Osteocyte (in vitro differentiated cells): ENCODE measurements at places on chromosomes 5 and 9. TPM values are rescaled to one million over a fixed set of nuclear protein-coding genes. Genes with fewer than 3 reads are reported as not detected.

Gene WDR38
- not detected in 2 replicates for total RNA-seq

DNA sequence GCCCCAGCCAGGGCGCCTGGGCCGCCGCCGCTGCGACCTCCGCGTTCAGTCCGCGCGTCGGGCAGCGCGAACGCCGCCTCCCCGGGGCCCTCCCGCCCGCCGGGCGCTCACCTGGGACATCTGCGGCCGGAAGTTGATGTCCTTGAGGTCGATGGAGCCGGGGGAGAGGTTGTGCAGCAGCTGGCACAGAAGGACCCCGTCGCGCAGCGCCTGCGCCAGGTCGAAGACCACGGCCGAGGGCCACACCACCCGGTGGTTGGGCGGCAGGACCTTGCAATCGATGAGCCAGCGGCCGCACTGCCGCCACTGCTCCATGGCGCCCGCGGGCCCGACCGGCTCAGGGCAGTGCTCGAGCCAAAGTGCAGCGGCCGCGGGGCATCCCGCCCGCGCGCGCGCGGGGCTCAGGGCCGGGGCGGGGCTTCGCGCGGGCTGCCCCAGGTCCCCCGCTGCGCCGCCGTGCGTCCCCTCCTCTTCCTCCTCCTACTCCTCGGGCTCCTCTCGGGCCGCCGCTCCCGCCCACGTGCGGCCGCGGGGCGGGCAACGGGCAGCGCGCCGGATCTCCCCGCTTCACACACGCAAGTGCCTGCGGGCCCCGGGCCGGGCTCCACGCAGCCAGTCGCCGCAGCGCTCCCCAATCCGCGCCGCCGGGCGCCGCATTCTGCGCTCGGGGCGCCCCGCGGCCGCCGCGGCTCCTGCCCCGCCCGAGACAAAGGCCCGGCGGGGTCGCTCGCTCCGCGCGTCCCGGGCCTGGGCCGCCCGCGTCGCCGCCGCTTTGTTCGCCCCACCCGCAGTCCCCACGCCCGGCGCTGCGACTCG, at the start of gene VAV2:
VAV2 (minus strand) TSS at position 361 of the 816 bp plus-strand sequence; CDS start at position 315, 46 bp downstream.
- H3K27me3 ChIP-seq, result no peaks in the 10 kb centered on the region
- H3K27ac ChIP-seq, result peak within 1 kb of the TSS; percentile 90
- H3K4me1 ChIP-seq, result peaks cover 29% of the 10 kb centered on the region
- H3K36me3 ChIP-seq, result no peaks in the 10 kb centered on the region

Gene LOX
- total RNA-seq, result 72.0 and 75.8 TPM in 2 replicates

Gene FKTN
- 23.5 and 23.7 TPM in 2 replicates for total RNA-seq

DNA sequence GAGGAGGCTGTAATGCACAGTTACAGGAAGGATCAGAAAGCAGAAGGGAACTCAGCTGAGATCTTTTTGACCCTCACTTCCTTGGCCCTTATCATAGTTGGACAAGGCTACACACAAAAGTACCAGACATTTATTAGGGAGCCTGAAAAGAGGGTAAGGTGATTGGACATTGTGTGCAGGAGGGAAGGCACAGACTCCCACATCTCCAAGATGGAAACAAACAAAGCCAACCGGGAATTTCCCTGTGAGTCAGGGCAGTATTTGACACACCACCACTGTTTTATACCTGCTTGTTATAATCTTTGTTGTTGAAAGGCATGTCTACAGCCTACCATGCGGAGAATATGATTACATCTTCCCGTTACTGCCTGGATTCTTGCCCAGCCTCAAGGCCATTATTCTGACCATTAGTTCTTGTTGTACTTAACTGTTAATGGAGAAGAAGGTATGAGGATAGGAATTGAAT, 3.0 kb upstream of the CCNG1 start:
- H3K36me3 ChIP-seq, result peaks cover 7% of the 10 kb centered on the region
- H3K27me3 ChIP-seq, result peaks cover 31% of the 10 kb centered on the region
- H3K4me1 ChIP-seq, result peaks cover 23% of the 10 kb centered on the region
- H3K27ac ChIP-seq, result no peak overlapping the region
- H3K4me3 ChIP-seq, result no peak overlapping the region
- no peak for DNase-seq

- no peak overlapping the region for H3K27ac ChIP-seq
- DNase-seq, result no peak
- H3K4me3 ChIP-seq, result no peak overlapping the region
- no peaks in the 10 kb centered on the region for H3K4me1 ChIP-seq
Observed at GRCh38 chr5:5805916-5806315, 383.4 kb downstream of the ICE1 start.

DNA sequence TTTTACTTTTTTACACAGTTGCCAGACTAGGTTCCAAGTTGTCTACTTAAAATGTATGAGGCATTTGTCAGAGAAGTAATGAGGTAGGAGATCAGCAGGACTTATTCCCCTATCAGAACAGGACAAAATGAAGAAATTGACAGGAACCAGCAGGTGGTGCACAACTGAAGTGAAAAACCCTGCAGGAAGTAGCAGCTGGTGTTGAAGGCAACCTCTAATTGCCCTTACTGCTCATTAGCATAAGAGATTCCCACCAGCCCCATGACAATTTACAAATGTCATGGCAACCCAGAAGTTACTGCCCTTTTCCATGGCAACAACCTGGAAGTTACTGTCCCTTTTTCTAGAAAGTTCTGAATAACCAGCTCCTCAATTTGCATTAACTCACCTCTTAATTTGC, 5.4 kb downstream of the PCDHB15 start:
- no peak for DNase-seq
- H3K27me3 ChIP-seq, result no peaks in the 10 kb centered on the region
- H3K27ac ChIP-seq, result no peak overlapping the region
- no peak overlapping the region for H3K4me3 ChIP-seq
- H3K36me3 ChIP-seq, result peaks cover 24% of the 10 kb centered on the region

Gene CARD19
- total RNA-seq, result 35.8 and 42.9 TPM in 2 replicates

- no peak overlapping the region for H3K4me3 ChIP-seq
- no peaks in the 10 kb centered on the region for H3K4me1 ChIP-seq
- no peak overlapping the region for H3K27ac ChIP-seq
- H3K36me3 ChIP-seq, result no peaks in the 10 kb centered on the region
- no peaks in the 10 kb centered on the region for H3K27me3 ChIP-seq
Observed at GRCh38 chr5:101897914-101898313, 398.2 kb downstream of the SLCO4C1 start.

Gene PCDHGB6
- 70.2 and 71.5 TPM in 2 replicates for total RNA-seq

Gene LSM11
- 7.2 TPM in 2 replicates for total RNA-seq

DNA sequence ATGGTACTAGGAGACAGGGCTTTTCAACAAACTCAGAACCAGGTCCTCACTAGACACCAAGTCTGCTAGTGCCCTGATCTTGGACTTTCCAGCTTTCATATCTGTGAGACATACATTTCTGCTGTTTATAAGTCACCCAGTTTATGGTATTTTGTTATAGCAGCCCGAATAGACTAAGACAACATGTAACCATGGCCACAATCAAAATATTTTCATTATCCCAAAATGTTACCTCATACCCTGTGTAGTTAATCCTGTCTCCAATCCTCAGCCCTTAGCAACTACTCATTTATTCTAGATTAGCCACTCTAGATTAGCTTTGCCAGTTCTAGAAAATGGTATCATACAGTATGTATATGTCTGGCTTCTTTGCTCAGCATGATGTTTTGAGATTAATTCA, 6.3 kb upstream of the ATG10 start:
- H3K36me3 ChIP-seq, result no peaks in the 10 kb centered on the region
- peaks cover 5% of the 10 kb centered on the region for H3K4me1 ChIP-seq
- H3K27me3 ChIP-seq, result no peaks in the 10 kb centered on the region
- H3K27ac ChIP-seq, result no peak overlapping the region

DNA sequence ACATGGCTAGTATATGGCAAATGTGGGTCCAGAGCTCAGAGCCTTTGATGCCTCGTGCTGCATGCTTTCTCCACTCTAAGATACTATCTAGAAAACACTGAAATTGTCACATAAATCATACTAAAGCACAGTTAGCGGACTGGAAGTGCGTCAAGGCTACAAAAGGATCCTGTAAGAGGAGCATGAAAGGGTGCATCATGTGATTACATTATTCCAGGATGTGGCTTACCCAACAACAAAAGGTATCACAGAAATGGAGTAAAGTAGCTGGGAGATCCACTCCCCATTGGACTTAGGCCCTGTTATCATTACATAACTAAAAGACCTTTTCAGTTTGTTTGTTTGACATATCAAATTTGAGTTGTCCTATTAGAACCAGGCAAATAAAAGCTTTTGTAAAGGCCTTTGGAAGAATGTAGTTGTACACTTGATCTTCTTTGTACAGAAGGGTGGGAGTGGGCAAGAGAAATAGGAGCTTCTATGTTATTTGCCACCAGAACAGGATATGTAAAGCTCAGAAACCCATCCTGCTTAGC, 6.9 kb downstream of the SLC31A1 start:
- DNase-seq, result no peak
- no peak overlapping the region for H3K27ac ChIP-seq
- H3K36me3 ChIP-seq, result peaks cover 6% of the 10 kb centered on the region
- H3K4me1 ChIP-seq, result peaks cover 13% of the 10 kb centered on the region
- H3K27me3 ChIP-seq, result no peaks in the 10 kb centered on the region

DNA sequence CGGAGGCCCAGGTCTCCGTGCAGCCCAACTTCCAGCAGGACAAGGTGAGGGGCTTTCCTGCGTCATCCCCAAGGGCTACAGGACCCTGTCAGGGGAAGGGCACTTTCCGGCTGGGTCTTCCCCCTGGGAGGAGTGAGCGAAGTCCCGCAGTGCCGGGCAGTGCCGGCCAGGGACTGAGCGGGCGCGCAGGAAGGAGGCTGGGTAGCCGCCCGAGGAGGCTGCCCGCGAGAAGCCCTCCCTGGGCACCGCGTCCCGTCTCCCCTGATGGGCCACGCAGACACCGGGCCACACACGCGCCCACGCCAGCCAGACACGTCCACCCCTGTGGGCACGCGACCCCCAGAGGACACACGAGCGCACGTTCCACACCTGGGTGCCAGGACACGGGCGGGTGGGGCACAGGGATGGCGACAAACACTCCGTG, 357 bp downstream of the PTGDS start:
- no peak for DNase-seq
- no peaks in the 10 kb centered on the region for H3K27me3 ChIP-seq
- H3K27ac ChIP-seq, result no peak overlapping the region

DNA sequence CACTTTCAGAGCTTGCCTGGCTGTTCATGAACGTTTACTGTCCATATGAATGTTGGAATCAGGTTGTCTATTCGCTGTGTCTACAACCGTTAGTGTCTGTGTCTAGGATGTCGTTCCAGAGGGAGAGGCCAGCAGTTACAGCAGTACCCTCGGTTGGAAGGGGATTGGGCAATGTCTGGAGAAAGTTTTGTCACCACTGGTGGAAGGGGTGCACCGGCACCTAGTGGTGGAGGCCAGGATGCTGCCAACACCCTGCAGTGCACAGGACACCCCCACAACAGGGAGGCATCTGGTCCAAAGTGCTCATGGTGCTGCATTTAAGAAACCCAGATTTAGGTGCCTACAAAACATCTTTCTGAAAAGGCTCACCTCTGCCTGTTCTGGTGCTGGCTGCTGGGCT, 220.7 kb downstream of the FANCC start:
- H3K36me3 ChIP-seq, result peaks cover 35% of the 10 kb centered on the region
- DNase-seq, result no peak
- no peak overlapping the region for H3K27ac ChIP-seq
- H3K4me3 ChIP-seq, result no peak overlapping the region

- DNase-seq, result no peak
- no peaks in the 10 kb centered on the region for H3K36me3 ChIP-seq
Observed at GRCh38 chr5:55857247-55857640, 6.1 kb downstream of the IL31RA start.

- H3K36me3 ChIP-seq, result no peaks in the 10 kb centered on the region
- H3K27ac ChIP-seq, result no peak overlapping the region
- no peak overlapping the region for H3K4me3 ChIP-seq
- DNase-seq, result peak; percentile 17
- peaks cover 21% of the 10 kb centered on the region for H3K4me1 ChIP-seq
Observed at GRCh38 chr9:91391818-91392217, 30.1 kb upstream of the AUH start.

Gene HAND1
- not detected in 2 replicates for total RNA-seq

- H3K36me3 ChIP-seq, result no peaks in the 10 kb centered on the region
- H3K27me3 ChIP-seq, result peaks cover 43% of the 10 kb centered on the region
- no peak overlapping the region for H3K4me3 ChIP-seq
- H3K4me1 ChIP-seq, result peaks cover 3% of the 10 kb centered on the region
- H3K27ac ChIP-seq, result no peak overlapping the region
Observed at GRCh38 chr5:59819806-59820205, 73.7 kb downstream of the PDE4D start.

Gene BTNL3
- not detected in 2 replicates for total RNA-seq

Gene IL9
- not detected in 2 replicates for total RNA-seq

DNA sequence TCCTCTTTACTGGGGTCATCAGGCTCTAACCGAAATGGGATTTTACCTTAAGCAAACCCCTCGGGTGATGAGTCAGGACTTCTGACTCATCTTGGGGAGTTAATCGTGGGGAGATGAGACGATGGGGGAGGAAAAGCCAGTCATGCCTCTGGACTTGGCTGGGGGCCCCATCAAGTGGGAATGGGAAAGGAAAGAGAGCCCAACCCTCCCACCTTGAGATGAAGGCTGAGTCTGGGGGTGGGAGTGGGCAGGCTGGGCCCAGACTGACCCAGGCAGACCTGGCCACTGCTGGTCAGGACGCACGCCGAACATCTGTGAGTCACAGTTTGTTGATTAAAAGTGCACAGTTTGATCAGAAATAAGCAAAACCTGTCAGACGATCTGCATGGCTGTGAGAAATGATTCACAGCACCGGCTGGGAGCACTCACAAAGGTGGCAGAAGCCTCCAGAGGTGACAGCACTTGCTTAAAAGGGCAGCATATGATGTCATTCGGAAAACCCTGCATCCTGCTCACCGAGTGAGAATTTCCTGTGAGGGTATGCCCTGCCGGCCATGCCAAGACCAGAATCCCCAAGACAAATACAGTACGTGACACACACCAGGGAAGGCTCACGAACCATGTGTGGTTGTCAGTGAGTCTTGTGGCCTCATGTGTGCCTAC, 50.0 kb upstream of the SLC25A51 start:
- H3K4me1 ChIP-seq, result peaks cover 61% of the 10 kb centered on the region
- H3K4me3 ChIP-seq, result no peak overlapping the region
- peaks cover 28% of the 10 kb centered on the region for H3K36me3 ChIP-seq
- H3K27me3 ChIP-seq, result no peaks in the 10 kb centered on the region
- peak overlapping the region; percentile 63 for H3K27ac ChIP-seq

DNA sequence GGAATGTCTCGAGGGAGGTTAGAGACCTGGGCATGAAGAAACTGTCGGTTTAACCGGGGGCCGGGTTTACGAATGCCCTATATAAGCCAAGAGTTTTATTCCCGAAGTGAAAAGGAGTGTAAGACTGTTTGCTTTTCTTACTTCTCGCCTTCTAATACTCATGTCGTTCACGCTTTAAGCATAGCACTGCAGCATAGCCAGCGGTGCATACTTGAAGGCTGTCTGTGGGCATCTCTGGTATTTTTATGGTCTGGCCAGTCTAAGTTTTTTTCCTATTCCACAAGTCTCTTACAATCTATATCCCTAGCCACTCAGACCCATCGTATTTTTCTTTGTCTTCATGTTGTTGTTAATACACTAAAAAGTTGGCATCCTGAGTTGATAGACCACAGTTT, 1.2 kb downstream of the UHRF2 start:
- DNase-seq, result no peak
- peak overlapping the region; percentile 83 for H3K27ac ChIP-seq
- peak overlapping the region; percentile 90 for H3K4me3 ChIP-seq
- H3K27me3 ChIP-seq, result peaks cover 11% of the 10 kb centered on the region
- H3K36me3 ChIP-seq, result peaks cover 6% of the 10 kb centered on the region
